EH (cell line): ENCODE measurements at places on chromosomes 5 and 9.
A peak's percentile ranks its signal among the peaks of the same experiment; 100 is the strongest.

- DNase-seq, result no peak
Observed at GRCh38 chr5:39198127-39198526, 21.2 kb downstream of the FYB1 start.

DNA sequence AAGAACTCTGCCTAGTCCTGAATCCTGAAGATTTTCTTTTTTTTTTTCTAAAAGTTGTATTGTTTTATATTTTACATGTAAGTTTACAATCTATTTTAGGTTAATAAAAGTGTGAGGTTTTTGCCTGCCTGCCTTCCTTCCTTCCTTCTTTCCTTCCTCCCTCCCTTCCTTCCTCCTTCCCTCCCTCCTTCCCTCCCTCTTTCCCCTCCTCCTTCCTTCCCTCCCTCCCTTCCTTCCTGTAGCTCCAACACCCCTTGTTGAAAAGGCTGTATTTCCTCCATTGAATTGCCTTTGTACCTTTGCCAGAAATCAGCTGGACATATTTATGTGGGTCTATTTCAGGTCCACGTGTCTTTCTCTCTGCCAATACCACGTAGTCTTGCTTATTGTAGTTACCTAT is 46.6 kb downstream of the CACNA1B start:
- no peak for DNase-seq

GRCh38 chr5:172770675-172771438 is at the start of gene DUSP1:
DUSP1 (minus strand) TSS chr5:172771195; CDS start chr5:172770952, 243 bp downstream.
- DNase-seq, result peak; percentile 99

GRCh38 chr9:28289746-28290145 is 716.5 kb upstream of the C9orf72 start:
- DNase-seq, result no peak

- no peak for DNase-seq
Observed at GRCh38 chr5:161302559-161302958, 244.0 kb downstream of the GABRB2 start.
